Ascending aorta (tissue), 2 donors: ENCODE measurements at places on chromosomes 4 and X. TPM values are rescaled to one million over a fixed set of nuclear protein-coding genes. Genes with fewer than 3 reads are reported as not detected.
A peak's percentile ranks its signal among the peaks of the same experiment; 100 is the strongest.

- H3K27me3 ChIP-seq, result no peaks in the 10 kb centered on the region
- no peaks in the 10 kb centered on the region for H3K4me1 ChIP-seq
- H3K27ac ChIP-seq, result no peak overlapping the region
- H3K36me3 ChIP-seq, result no peaks in the 10 kb centered on the region
Observed at GRCh38 chr4:151803246-151803645, 42.4 kb upstream of the GATB start.

DNA sequence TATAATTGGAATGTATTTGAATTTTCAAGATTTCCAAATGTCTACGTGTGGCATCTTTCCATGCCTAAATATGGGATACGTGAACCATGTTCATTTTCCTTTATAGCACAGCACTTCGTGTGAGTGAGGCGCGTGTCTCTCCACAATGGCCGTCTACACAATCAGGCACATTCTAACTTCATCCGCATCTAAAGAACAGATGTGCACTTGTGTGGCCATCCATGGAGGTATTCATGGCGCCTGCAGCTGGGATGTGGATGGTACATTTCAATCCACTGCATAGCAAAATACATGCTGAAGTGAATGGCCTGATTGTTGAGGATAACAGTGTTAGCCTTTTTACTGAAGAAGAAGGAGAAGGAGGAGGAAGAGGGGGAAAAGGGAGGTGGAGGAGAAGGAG is 34.5 kb upstream of the TRIM2 start:
- H3K27ac ChIP-seq, result no peak overlapping the region
- H3K4me3 ChIP-seq, result no peak overlapping the region
- H3K27me3 ChIP-seq, result no peaks in the 10 kb centered on the region
- no peaks in the 10 kb centered on the region for H3K4me1 ChIP-seq
- no peak for DNase-seq

DNA sequence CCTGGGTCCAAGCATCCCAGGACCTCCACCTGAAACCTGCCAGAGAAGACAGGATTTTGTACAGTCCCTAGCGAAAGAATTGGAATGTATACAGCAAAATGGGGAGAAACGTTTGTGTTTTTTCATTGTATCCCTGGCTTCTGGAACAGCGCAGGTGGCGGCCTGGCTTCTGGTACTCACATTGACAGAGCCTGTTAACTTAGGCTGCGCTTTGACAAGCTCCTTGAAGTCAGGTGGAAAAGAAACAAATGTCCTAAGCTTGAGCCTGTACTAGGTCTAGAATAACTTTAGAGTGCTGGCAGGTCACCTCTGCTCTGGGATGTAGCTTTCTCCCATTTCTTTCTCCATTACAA is 343.7 kb upstream of the KLF3 start:
- H3K4me3 ChIP-seq, result no peak overlapping the region
- peak overlapping the region; percentile 83 for H3K27ac ChIP-seq
- DNase-seq, result no peak
- peaks cover 15% of the 10 kb centered on the region for H3K4me1 ChIP-seq
- no peaks in the 10 kb centered on the region for H3K27me3 ChIP-seq

The GAGE13 gene
- not detected for total RNA-seq

DNA sequence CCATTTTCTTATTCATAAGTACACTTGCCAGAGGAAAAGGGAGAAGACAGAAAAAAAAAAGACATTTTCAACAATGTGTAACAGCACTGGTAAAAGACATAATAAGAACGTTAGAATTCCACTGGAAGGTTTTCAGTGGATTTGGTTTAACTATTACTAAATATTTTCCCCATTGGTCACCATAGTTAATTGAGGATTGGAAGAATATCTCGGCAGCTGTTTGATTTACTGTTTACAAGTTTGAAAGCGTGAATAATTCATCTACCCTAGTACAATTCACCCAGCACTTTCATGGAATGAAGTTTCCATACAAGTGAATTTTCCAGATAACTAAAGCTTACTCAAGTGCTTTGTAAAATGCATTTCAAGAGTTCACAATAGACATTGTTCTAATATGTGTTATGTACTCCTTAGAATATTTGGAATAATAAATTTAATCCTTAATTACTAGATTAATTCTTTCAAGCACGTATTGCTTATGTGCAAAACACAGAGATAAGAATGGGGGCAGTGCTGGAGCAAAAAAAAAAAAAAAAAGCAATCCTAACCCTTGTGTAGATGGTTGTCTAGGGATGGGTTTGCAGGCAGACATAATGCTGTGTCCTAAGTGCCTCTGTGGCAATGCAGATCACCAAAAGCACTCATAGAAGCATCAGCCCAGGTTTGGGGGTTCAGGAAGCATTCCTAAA is 57.1 kb downstream of the ENPEP start:
- DNase-seq, result no peak
- H3K27ac ChIP-seq, result no peak overlapping the region
- H3K27me3 ChIP-seq, result no peaks in the 10 kb centered on the region
- H3K4me1 ChIP-seq, result peaks cover 2% of the 10 kb centered on the region
- H3K4me3 ChIP-seq, result peak overlapping the region; percentile 28
- H3K36me3 ChIP-seq, result no peaks in the 10 kb centered on the region

- H3K27ac ChIP-seq, result no peak overlapping the region
- H3K27me3 ChIP-seq, result no peaks in the 10 kb centered on the region
- no peak overlapping the region for H3K4me3 ChIP-seq
- H3K4me1 ChIP-seq, result no peaks in the 10 kb centered on the region
Observed at GRCh38 chr4:35105486-35105885, 1138.8 kb downstream of the ARAP2 start.

The SMIM31 gene
- total RNA-seq, result not detected

DNA sequence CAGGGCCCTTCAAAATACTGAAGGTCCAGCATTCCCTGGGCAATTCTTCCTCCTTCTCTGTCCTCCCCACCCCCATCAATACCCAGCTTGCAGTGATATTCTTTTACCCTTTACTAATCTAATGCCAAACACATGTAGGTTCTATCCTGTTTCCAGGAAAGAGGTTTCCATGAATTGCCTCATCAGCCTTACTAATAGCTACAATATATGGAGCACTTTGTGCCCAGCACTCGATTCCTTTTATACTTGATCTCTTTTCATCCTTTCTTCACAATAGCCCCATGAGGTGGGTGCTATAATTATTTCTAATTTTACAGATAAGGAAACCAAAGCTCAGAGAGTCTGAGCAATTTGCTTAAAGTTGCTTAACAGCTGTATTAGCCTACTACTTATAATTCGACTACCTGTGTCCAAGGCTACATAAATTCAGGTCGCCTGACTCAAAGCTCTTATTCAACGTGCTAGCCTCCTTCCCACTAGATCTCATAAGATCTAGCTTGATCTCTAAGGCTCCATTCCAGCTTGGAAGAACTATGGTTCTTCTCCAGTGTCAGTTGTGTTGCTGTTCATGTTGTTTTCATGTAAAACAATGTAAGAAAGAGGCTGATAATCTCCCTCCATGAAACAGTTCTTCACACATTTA is 229.6 kb upstream of the PGRMC2 start:
- peak overlapping the region; percentile 84 for H3K27ac ChIP-seq
- no peak for DNase-seq
- no peaks in the 10 kb centered on the region for H3K36me3 ChIP-seq
- H3K4me3 ChIP-seq, result no peak overlapping the region
- peaks cover 46% of the 10 kb centered on the region for H3K4me1 ChIP-seq

The IDUA gene
- 118 TPM for total RNA-seq

DNA sequence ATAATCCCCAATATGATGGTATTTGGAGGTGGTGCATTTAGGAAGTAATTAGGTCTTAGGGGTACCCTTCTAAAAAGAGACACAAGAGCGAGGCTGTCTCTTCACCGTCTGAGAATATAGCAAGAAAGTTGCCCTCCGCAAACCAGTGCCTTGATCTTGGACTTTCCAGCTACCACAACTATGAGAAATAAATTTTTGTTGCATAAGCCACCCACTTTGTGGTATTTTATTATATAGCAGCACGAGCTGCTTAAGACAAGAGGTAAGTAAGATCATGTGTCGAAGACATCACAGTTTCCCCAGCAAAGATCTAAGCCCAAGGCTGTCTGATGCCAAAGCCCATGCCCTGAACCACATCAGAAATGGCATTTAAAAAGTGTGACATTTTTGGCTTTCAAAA is 9.6 kb upstream of the EXOSC9 start:
- no peak overlapping the region for H3K4me3 ChIP-seq
- no peak overlapping the region for H3K27ac ChIP-seq
- DNase-seq, result no peak
- H3K27me3 ChIP-seq, result no peaks in the 10 kb centered on the region
- no peaks in the 10 kb centered on the region for H3K4me1 ChIP-seq
- no peaks in the 10 kb centered on the region for H3K36me3 ChIP-seq

- no peaks in the 10 kb centered on the region for H3K27me3 ChIP-seq
- DNase-seq, result no peak
- H3K4me1 ChIP-seq, result no peaks in the 10 kb centered on the region
- H3K36me3 ChIP-seq, result no peaks in the 10 kb centered on the region
- no peak overlapping the region for H3K4me3 ChIP-seq
Observed at GRCh38 chr4:118076958-118077766, 42.9 kb downstream of the NDST3 start.

The DNAAF6 gene
- total RNA-seq, result not detected

The FOXP3 gene
- total RNA-seq, result not detected

DNA sequence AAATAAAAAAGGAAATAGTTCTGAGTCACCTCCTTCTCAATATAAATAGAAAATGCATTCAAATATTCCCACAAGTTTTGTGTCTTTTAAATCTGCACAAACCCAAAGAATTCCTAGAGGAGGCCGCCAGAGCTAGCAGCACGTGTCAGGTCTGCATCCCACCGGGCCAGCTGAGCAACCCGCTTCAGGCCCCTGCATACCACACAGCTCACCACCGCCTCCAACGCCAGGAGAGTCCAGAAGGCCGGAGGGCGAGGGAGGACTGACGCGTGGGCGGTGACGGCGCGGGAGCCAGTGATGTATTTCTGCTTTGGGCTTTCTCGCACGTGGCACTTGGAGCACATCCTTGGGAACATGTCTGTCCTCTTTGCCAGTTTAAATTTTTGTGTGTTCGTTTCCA is 61.9 kb upstream of the CLDN34 start:
- no peaks in the 10 kb centered on the region for H3K4me1 ChIP-seq
- no peak overlapping the region for H3K27ac ChIP-seq
- H3K36me3 ChIP-seq, result no peaks in the 10 kb centered on the region
- H3K27me3 ChIP-seq, result no peaks in the 10 kb centered on the region
- DNase-seq, result no peak

- no peak overlapping the region for H3K4me3 ChIP-seq
- H3K27ac ChIP-seq, result peak overlapping the region; percentile 50
- H3K36me3 ChIP-seq, result no peaks in the 10 kb centered on the region
- no peak for DNase-seq
- peaks cover 20% of the 10 kb centered on the region for H3K4me1 ChIP-seq
Observed at GRCh38 chr4:85783483-85783882, 308.5 kb downstream of the ARHGAP24 start.

DNA sequence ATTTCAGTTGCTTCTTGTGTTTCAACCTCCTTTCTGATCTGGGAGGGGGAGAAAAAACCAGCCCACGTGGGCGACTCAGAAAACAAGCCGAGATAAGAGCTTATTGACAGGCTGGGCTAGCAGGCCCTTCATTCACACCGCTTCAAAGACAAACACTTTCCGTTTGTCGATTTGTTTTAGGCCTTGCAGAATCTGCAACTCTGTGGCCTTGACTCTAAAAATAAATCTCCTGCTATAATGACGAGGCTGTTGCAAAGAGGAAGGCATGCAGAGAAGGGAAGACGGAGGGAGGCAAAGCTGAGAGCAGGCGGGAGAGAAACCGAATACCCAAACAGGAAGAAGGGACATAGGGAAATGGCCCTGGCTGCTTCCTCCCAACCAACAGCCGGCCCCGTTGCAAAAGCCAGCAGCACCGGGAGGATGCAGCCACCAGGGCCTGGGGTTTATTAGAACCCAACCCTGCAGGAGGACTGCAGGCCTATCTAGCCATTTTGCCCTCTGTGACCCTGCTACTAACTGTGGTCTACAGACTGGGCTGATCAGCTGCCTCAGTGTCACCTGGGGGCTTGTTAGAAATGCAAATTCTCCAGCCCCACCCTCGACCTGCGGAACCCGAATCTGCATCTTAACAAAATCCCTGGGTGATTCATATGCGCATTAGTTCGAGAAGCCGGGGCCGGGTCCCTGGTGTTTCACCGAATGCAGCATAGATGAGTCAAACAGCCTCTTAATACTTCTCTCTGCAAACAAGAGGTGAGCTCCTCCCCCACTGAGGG is 325.5 kb downstream of the BCOR start:
- H3K4me3 ChIP-seq, result no peak overlapping the region
- DNase-seq, result no peak
- H3K27ac ChIP-seq, result peak overlapping the region; percentile 51

The ASB9 gene
- total RNA-seq, result 3.6 TPM

GRCh38 chr4:104966349-104967033 is 180.2 kb upstream of the TET2 start:
- no peak overlapping the region for H3K4me3 ChIP-seq
- no peak overlapping the region for H3K27ac ChIP-seq
- no peak for DNase-seq
- no peaks in the 10 kb centered on the region for H3K27me3 ChIP-seq

The CYTL1 gene
- 0.85 TPM for total RNA-seq

The GPR143 gene
- not detected for total RNA-seq

DNA sequence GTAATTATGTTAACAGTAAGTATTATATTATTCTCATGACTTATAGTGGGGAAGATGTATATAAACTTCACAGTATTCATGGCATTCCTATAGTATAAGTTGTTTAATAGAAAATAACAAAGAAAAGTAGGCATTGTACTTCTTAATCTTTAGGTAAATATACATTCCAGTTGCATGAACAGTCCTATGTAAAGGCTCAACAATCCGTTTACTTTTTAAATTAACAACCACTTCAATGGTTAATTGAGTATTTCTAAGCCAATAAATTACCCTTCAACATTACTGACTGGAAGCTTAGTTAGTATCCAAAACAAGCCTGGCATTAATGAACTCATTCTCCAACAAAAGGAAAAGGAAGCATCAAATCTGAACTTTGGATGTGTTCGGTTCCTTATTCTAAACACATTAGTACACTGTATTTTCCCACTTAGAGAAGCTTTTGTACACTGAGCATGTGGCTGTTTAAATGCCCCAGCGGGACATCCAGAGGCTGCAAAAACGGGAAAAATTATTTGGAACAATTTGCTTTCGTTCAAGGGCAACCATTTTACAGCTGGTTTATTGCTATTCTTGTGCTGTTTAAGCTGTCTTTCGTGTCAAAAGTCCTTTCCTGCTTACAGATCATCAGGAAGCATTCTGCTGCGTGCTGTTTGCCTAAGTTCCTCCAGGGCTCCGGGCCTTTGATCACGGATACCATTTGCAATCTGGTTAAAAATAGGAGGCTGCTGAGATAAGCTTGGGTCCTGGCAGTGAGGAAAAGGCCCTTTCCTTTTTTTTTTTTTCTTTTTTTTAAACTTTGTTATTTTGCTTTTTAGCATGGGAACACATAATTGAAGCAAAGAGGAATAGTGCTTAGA is 460.3 kb downstream of the SPRY1 start:
- peak overlapping the region; percentile 42 for H3K27ac ChIP-seq
- no peaks in the 10 kb centered on the region for H3K36me3 ChIP-seq
- H3K4me3 ChIP-seq, result peak overlapping the region; percentile 9
- DNase-seq, result no peak
- no peaks in the 10 kb centered on the region for H3K27me3 ChIP-seq

GRCh38 chr4:22573198-22573597 is 57.3 kb upstream of the ADGRA3 start:
- no peaks in the 10 kb centered on the region for H3K27me3 ChIP-seq
- H3K4me1 ChIP-seq, result no peaks in the 10 kb centered on the region
- H3K36me3 ChIP-seq, result no peaks in the 10 kb centered on the region
- peak; percentile 70 for DNase-seq
